CD4-positive, alpha-beta T cell (primary cell): ENCODE measurements at places on chromosomes 5 and 9.

DNA sequence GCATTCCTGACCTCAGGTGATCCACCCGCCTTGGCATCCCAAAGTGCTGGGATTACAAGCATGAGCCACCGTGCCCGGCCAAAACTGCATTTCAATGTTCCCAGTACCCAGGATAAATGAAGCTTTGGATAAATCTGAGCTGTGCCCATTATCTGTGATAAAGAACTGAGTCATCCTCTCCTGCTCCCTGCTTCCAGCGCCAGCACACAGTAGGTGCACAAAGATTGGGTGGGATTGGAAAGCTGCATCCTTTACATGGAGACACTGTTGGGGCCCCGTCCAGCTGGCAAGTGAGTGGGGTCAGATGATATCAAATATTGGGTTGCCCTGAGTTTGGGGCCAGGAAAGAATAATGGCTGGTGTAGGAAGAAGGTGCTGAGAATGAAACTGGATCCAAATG is 17.4 kb downstream of the SH2D3C start:
- no peak for DNase-seq

- no peak for DNase-seq
These were observed 178.4 kb downstream of the SMARCA2 start for GRCh38 chr9:2193552-2193951.

GRCh38 chr9:893843-894420 is 52.4 kb downstream of the DMRT1 start:
- peak; percentile 23 for DNase-seq

- DNase-seq = peak; percentile 46
These were observed 17.9 kb downstream of the FGD3 start for GRCh38 chr9:92965061-92965758.

DNA sequence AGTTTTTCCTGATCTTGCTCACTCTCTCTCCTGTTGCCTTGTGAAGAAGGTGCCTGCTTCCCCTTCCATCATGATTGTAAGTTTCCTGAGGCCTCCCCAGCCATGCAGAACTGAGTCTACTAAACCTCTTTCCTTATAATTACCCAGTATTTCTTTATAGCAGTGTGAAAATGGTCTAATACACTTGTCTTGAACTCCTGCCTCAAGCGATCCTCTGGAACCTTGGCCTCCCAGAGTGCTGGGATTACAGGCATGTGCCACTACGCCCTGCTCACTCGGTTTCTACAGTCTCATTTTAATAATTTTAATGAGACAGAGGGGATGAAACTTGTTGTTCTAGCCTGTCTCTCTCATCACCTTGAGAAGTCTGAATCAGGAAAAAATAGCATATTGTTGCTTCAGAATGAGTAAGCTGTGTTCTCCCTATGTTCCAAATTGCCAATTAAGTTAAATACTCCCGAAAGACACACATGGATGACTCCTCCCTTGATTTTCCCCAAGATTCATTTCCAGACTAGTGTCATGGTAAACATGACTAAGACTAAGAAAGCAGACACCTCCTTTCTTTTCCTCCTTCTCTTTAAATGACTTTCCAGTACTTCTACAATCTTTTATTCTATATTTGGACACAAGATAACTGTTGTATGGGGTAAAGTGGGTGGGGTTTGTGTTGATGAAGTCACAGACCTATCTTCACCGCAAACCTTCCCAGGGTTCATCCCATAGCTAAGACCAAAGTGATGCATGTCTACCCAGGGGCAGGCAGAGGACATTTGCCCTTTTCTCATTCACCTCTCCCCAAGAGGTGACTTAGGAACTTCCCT is 7.8 kb upstream of the DNAJC18 start:
- no peak for DNase-seq

DNA sequence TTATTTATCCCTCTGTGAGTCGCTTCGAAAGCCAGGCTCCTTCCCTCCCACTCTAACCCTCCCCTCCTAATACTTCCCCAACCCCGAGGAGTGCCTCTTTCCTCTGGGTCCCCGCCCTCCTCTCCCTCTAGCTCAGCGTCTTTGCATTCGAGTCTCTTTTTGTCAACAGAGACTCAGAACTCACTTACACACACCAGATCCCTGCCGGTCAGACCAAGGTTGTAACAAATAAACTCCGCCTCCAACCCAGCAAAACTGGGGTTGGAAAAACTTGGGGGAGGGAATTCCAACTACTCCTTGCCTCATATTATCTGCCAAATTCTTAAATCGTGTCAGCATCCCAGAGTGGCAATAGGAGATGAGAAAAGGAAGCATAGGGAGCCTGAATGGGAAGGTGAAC is at the start of gene HTR1A:
TSS of gene HTR1A (minus strand) at position 167 of the 400 bp plus-strand sequence. CDS start 726 bp downstream, outside the sequence.
- DNase-seq = no peak

- no peak for DNase-seq
These were observed 766.8 kb downstream of the TLE1 start for GRCh38 chr9:80922544-80922943.

GRCh38 chr5:32388432-32389129 is 56.0 kb downstream of the ZFR start:
- no peak for DNase-seq

DNA sequence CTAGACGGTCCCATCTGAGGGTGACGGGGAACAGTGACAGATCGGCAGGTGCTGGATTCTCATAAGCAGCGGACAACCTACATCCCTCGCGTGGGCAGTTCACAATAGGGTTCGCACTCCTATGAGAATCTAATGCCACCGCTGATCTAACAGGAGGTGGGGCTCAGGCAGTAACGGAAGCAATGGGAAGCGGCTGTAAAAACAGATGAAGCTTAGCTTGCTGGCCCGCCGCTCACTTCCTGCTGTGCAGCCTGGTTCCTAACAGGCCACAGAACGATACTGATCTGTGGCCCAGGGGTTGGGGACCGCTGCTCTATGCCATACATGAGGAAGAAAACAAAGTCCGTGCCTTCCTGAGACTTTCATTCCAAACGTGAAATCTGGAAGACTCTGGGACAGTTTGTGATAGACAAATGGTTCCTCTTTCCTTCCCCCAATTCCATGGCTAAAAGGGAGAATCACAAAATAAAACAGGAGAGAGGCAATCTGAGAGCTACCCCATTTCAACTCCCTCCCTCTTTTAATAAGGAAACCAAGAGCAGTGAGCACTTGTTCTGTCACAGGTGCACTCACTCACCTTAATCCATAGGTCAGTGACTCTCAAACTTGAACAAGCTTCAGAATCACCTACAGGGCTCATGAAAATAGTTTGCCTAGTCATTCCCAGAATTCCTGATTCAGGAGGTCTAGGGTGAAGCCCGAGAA is 12.1 kb downstream of the PDCL start:
- peak; percentile 26 for DNase-seq

- DNase-seq = no peak
These were observed 225.7 kb downstream of the ARL15 start for GRCh38 chr5:54084696-54085095.

- DNase-seq = no peak
These were observed 147.6 kb downstream of the AUH start for GRCh38 chr9:91214086-91214485.

- no peak for DNase-seq
These were observed 268.2 kb downstream of the MAST4 start for GRCh38 chr5:66864240-66864884.

DNA sequence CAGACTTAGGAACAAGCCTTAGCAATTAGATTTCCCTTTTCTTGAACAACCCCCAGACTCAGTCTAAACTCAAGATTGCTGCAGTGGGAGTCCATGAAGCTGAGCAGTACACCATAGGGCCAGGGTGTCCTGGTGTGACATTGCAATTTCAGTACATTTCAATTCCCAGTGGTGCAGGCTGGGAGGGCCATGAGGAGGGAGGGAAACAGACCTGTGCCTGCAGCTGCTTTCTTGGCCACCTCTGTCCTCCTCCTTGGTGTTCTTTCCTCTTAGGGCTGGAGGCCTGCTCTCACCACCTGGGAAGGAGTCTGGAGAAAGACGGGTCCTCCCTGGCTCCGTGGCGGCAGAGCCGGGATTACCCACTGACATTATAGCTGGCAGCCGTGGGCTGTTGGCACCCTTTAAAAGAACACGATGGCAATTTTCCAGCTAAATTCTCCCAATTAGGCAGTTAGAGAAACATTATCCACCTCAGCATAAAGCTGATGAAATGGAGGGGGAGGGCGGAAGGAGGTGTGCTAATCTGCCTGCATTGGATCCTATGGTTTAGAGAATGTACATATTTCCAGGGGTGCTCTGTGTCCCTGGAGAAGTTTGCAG is 186.4 kb downstream of the SLIT3 start:
- no peak for DNase-seq

GRCh38 chr9:18350995-18351595 is 122.9 kb upstream of the ADAMTSL1 start:
- no peak for DNase-seq

GRCh38 chr5:53834500-53834899 is 274.1 kb downstream of the NDUFS4 start:
- no peak for DNase-seq

DNA sequence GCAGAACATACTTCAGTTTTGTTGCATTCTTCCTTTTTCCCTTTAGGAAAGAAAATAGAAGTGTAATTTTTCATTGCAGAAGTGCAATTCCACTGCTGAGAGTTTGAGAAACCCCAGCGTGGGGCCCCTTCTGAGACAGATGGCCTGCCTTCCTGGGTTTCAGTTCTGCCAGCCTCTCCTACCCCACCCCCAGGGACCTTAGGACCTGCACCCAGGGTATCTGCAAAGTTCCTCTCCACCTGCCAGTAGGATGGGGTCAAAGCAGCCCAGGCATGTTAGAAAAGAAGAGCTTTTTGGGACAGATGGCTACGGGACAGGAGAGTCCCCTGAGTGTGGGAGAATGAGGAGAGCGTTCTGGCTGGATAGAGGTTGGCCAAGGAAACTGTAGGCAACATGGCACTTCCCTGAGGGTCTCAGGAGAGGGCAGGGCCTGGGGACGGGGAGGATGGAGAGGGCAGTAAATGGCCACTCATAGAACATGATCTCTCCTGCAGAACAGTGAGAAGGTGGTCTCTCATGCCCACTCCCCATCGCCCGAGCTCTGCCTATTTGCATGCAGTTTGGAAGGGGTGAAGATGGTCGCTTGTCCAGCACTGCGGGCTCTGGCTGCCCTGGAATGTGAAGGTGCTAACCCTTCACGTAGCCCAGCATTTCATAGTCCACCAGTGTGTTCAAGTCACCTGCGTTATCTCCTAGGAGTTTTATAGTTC is at the start of gene TIFAB:
TSS of gene TIFAB (minus strand) at position 31 of the 710 bp plus-strand sequence. CDS start 2,412 bp downstream, outside the sequence.
- no peak for DNase-seq

GRCh38 chr9:24816006-24816405 is 270.3 kb upstream of the IZUMO3 start:
- DNase-seq = no peak

DNA sequence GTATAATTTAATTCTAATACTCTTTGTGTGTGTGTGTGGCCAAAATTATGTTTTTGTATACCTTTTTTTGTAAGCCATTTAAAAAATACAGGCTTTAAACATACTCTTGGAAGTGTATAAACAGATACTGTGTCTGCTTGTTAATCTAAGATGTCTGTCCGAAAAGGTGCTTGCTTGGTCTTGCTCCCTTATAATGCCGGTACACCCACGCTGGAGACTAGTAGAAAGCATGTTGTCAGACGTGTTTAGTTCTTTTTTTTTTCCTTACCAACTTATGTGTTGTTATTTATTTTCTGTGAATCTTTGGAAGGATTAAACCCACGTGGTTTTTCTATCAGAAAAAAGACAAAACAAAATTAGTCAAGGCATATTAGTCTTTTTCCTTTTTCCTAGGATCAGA is 9.5 kb downstream of the GAPVD1 start:
- DNase-seq = no peak

DNA sequence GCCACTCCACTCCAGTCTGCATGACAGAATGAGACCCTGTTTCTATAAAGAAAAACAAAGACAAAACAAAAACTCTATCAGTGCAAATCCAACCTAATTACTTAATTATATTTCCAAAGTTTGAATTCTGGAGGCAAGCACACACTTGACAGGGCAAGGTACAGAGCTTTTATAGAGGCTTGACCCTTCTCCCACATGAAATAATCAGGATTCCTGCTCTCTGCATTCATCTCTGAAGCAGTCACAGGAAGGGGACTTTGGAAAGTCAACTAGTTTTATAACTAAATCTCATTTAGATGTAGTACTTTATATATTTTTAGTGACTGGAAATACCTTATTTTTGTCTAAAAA is 91.9 kb upstream of the CHD1 start:
- no peak for DNase-seq

DNA sequence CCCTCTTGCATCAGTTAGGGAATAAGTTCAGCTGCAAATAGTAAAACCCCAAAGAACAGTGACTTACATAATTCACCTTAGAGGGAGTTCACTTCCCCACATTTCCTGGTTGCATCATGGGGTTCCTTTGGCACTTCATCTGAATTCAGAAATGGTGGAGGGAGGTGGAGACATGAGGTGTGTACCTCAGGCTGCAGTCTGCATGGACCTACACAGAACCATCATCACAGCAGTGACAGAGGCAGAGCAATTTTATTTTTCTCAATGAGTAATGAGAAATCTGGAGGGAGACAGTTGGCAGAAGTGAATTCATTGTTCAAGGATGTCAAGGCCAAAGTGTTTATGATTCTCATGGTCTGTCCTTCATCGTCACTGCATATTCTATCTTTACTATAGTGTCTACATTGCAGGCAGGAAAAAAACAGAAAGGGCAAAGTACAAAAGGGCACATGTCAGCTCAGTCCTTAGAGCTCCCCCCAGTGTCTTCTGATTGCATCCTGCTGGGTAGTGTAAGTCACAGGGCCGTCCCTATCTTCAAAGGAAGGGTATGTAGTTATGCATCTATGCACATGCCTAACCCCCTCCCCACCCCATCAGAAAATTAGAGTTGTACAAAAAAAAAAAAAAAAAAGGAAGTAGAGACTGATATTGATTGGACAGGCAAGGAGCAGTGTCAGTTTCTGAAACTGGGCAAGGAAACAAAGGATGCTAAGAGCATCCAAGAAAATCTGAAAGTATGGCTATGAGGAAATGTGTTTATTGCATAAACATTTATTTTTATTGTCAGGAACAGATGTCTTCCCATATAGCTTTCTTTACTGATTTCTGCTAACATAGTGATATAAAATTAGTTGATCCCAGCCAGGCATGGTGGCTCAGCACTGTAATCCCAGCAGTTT is 132.7 kb upstream of the APC start:
- DNase-seq = no peak

DNA sequence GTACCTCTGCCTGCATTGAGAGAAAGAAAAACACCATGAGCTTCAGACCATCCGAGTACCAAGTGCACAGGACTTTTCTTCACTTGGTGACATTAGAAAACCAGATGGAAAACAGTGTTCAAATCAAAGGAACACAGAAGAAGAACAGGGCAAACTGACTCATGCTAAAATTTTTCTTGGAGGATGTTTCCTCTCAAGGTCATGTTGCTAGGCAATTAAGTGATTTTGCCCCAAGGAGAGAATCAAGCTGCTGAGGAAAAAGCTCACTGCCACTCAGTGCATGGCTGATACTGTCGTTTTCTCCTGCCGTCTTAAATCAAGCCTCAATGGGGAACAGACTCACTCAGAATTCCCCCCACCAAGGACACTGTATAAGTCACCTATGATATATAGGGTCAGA is 57.9 kb upstream of the SIMC1 start:
- DNase-seq = no peak

DNA sequence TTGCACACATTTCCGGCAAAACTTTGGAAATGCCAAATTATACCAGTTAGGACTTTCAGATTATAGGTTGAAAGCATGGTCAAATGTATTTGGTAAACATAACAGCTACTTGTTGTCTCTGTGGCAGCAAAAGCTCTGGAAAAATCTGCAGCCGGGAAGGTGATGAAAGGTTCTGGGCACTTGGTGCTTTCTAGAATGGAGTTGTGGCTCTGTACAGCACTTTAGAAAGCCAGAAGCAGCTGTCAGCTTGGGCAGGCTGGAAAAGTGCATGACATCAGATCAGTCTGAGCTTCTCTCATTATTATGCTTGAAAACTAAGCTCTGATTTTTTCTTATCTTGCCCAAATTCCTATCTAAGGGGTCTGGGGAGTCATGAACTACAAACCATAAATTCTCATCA is 118.6 kb upstream of the MAST4 start:
- no peak for DNase-seq

- no peak for DNase-seq
These were observed 16.9 kb downstream of the MED27 start for GRCh38 chr9:132062806-132063205.
